ENCODE measurements at places on chromosomes 16 and 17.

DNA sequence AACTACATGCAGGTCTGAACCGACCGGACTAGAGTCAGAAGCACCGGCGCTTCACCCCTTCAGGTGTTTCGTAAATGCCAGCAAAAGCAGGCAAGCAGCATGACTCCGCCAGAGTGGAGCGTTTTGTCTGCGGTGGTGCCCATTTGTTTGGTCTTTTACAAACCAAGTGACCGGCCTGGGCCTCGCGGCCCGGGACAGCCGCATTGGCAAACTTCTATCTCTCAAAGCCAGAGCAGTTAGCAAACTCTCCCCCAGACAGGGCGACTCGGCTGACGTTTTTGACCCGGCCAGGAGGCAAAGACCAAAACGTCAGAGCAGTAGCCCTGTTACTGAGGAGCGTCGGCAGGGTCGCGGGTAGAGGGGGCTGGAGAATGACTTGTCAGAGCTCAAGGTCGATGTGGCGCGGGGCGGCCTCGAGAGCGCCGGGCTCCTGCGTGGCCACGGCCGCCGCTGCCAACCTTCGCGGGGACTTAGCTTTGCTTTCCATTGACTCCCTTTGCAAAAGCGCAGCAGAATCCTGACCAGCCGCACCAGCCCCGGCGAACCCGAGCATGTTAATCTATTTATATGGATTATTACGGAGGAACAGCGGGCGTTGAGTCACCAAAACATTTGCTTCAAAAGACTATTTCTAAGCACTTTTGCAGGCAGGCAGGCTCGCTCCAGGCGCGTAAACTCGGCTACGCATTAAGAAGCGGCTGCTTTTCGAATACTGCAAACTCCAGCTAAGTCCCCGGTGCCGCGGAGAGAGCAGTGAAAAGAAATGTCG, 763 bp upstream of the SOX9 start:
- no peak for DNase-seq

DNA sequence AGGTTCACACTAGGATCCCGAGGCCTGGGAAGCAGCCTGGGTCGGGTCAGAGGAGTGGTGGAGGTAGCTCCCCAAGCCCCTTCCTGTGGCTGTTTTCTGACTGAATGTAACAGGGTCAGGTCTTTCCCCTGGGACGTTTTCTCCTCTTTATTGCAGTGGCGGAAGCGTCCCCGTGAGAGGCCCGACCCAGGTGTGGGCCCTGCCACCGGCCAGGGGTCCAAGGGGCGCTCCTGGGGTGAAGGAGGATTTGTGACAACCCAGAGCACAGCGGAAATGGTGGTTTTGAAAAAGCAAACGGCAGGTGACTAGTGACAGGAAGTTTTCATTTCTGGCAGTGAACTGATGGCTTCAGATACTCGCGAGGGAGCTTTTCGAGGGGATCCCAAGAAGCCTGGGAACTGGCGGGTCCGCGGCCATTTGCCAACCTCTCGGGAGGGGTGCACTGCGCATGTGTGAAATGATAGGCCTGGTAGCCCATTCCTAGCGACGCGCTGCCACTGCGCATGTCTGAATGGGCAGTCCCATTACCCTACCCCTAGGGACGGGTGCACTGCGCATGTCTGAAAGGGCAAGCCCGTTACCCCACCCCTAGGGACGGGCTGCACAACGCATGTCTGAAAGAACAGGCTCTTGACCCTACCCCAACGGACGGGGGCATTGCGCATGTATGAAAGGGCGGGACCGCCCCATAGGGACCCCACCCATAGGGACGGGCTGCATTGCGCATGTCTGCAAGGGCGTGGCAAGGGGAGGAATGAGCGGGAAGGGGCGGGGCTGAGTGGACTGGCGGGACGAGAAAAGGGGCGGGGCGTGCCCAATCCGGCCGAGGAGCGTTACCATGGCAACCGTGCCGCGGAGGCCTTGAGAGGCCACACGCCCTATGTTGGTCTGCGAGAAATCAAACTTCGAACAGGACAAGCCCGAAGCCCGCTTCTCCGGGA, 1747.9 kb downstream of the TP53TG3F start:
- DNase-seq: no peak

DNA sequence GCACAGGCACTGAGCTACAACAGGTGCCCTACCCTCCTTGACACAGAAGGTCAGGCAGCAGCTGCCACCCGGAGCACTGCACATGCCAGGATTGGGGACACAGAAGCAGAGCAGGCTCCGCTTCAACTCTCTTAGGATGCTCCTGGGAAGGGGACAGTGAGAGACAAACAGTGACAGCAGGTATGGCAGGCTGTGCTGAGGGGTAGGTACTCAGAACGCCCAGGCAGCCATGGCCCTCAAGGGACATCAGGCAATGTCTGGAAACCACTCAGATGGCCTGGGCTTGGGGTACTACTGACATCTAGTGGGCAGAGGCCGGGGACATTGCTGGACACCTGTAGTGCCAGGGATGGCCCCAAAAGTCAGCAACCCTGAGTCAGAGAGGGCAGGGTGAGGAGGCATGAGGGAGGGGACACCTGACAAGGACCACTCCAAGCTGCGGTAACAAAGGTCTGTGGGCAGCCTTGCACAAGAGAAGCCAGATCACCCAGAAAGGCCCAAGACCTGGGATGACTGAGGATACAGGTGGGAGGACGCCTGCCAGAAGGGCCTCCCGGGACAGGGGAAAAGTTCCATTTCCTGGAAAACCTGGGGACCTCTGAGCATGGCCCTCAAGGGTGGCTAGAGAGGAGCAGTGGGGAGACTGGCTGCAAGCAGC, 21.2 kb downstream of the PEMT start:
- DNase-seq: no peak

DNA sequence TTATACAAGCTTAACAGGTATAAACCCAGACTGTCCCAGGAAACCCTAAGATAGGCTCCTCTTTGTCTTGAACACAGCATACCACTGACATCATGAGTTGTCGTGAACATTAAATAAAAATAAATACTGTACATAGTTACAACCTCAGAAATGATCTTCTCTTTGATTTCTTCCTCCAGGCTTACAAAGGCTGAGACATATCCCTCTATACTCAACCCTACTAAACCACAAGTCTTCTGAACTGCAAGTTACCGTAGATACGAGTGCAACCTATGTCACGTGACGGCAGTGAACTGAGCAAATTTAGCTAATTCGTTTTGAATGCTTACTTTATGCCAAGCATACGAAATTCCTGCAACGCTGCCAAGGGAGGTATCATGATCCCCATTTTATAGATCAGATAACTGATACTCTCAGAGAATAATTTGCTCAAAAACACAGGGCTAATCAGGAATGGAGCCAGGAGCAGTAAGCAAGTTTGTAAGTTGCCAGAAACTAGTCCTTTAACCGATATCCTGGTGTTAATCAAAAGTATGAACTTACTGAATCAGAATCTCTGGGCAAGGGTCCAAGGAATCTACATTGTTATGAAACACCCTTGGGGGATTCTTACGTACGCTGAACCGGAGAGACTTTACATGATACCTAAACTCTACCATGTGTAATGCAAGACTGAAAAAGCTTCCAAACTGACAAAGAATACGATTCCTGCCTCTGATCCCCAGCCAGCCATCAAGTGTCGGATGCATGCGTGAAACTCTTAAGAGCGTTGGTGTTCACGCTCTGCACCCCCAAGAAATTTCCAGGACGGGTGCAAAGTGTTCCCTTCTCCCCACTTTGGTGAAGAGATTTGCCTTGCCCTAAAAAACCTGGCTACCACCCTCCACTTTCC, 106.2 kb downstream of the XYLT1 start:
- peak; percentile 49 for DNase-seq

DNA sequence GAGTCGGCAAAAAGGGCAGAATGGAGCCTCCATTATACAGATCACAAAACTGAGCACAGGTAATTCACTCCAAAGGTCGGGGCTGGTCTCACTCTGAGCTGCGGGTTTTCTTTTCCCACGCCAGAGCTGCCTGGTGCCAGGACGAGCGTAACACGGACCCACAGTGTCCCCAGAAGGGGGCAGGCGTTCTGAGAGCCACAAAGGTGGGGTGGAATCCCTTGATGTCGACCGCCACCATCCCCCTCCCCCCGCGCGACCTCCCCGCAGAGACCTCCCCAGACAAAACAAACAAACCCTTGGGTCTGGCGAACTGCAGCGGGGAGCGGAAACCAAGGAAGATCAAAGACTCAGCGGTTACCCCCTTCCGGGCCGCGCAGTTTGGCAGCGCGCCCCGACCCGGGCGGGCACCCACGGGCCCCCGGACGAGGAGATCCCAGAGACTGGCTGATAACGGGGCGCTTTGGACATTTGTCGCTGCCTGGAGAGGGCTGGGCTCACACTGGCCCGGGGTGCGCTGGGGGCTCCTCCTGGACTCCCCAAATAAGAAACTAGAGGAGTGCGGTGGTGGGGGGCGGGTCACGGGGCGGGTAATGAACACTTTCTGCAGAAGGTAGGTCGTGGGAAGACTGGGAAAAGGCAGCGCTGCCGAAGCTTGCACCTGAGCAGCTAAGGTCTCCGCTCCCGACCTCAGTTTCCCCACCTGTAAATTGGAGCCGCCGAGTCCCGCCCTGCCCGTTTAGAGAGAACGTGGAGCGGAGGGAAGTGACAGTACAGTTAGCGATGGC, 664 bp upstream of the NKD1 start:
- DNase-seq: peak; percentile 87

- no peak for DNase-seq
Observed at GRCh38 chr17:72822358-72823023, 270.0 kb downstream of the SLC39A11 start.

DNA sequence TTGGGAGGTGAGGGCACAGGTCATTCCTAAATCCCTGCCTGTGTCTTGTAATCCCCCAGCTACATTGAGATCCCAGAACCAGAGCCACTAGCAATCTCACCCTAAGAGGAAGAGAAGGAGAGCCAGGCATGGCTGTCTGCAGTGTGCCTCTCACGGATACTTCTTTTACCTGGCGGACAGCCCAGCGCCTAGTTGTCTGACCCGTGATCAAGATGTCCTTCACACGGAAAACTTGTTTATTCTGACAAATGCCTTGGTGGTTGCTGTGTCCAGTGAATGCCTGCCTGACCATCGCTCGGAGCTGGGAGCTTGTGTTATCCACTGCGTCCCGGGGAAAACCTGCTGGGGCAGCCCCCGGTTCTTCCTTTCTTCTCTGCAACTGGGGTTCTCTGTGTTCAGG, 140.5 kb upstream of the WSCD1 start:
- no peak for DNase-seq

DNA sequence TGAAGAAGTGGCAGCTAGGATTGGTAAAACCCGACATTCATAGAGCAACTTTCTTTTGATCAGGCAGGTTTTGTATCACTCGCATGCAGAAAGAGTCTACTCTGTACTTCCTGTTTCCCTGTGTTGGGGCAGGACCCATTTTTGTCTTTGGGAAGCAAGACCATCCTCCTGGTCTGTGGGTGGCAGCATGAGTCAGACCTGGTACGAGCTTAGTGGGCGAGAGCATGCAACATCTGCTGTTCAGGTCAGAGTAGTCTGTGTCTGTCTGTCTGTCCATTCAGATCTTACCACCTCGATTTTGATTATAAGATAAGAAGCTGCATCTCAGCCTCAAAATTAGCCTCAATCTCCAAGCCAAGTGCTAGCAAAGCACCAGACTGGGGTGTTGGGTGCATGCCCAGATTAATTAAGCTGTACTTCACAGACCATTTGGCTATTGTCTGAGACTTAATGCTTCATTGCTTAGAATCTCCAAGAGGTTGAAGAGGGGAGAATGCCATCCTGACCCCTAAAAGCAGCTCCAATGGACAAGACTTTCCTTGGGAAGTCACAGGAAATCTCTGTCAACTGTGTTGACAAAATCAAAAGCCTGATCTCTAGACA, 110.9 kb downstream of the XYLT1 start:
- peak; percentile 36 for DNase-seq

- no peak for DNase-seq
Observed at GRCh38 chr16:5036228-5037156, 2.8 kb upstream of the NAGPA start.

GRCh38 chr17:80844418-80844990, 147.1 kb upstream of the CHMP6 start:
- no peak for DNase-seq

- DNase-seq: no peak
Observed at GRCh38 chr17:66411520-66411919, 109.1 kb downstream of the PRKCA start.

DNA sequence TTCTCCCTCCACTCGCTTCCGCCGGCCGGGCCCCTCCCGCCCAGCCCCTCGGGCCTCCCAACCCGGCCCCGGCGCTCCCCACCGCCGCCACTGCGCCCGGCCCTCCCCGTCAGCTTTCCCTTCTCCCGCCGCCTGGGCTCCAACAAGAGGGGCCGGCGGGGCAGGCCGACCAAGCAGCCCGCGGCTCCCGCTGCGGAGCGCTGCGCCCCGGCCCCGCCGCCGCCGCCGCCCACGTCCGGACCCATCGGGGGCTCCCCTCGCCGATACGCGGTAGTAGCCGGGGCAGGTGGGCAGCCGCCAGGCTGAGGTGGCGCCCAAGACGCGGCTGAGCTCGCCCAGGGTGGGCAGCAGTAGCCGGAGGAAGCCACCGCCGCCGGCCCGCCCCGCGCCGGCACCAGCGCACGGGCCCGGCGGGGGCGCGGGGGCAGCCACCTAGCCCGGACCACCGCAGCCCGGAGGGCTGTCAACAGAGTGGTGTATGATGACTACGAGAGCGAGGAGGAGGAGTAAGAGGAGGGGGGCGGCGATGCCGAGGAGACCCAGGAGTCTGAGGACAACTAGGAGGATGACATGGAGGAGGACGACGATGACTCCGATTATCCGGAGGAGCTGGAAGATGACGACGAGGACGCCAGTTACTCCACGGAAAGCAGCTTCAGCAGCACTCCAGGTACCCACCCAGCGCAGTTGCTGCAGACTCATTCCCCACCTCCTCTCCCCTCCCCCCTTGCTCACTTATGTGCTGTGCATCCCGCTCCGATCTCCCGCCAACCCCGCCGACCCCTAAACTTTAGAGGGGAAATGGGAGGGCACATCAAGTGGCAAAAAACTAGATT, 498 bp downstream of the LRRC37B start:
- DNase-seq: peak; percentile 26

- DNase-seq: no peak
Observed at GRCh38 chr17:35586569-35587073, 501 bp upstream of the AP2B1 start.

DNA sequence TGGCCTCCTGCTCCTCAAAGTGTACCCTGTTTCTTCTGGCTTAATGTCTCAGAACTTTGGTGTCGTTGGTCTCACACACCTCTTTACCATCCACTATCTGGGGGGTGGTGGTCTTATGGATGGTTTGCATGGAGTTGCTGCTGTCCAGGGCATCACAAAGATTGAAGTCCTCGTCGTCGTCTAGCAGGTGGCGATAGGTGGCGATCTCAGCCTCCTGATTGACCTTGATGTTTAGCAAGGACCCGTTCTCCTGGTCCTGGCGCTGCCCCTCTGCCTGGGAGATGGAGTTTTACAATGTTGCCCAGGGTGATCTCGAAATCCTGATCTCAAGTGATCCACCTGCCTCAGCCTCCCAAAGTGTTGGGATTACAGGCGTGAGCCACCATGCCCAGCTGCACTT, 31.1 kb upstream of the HELZ start:
- no peak for DNase-seq

DNA sequence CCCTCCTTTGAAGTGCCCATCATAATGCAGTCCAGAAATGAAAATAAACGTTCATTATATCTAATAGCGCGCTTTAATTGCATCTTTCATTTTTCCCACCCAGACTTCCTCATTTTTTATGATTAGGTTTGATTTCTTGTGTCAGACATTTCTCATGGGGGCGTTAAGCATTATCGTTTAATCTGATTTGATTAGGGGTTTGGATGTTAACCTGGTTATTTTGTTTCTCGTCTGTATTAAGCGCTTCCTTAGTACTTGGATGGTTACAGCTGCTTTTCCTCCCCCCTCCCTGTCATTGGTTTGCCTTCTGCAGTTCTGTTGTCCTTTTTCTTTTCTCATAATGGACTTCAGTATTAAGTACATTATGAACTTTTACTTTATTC, 540 bp downstream of the MFSD11 start:
- no peak for DNase-seq

GRCh38 chr17:68542698-68543463, 30.7 kb downstream of the PRKAR1A start:
- no peak for DNase-seq

All from activated CD4-positive, alpha-beta T cell treated with anti-CD3 and anti-CD28 coated beads, Interleukin-2, amount 50 U/mL, for 1 hour (primary cell).